ENCODE measurements at places on chromosomes 3 and 15.
A peak's percentile ranks its signal among the peaks of the same experiment; 100 is the strongest.

DNA sequence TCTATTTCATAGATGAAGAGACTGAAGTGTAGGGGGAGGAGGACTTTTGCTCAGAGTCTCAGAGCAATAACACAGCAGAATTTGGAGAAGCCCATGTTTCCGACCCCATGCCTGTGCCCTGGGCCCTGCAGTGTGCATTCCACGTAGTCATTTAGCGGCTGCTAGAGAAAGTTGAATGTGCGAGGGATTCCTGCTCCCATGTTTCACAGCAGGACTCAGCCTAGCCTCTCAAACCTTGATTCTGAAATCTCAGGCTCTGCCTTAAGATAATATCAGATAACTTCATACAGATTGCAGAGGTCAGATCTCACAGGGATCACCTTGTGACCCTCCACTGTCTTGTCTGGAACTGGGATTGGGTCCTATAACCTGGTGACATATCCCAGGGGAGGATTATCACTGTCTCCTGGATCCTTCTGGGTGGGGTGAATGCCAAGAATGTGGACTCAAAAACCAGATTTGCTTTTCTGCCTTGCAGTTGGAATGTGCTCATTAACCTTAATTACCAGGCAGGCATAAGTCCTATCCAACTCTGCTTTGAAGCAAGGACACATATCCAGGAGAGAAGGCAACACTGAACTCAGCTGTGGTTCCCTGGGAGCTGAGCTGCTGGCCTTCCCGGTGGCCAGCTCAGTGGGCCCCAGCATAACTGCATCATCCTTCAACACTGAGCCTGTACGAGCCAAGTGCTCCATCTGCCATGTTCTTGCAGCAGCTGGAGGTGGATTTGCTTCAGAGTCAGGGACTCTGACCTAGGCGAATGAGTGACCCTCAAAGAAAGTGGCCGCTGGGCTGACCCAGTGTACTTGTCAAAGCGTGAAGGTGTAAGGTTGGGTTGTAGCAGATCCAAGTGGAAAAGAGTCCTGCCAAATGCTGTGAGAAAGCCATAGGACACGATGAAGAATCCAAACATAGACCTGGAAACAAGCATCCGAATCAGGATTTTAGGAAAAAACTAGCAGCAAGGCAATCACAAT lies 43.0 kb downstream of the CTXND1 start:
- DNase-seq, result no peak

- no peak for DNase-seq
Measured at GRCh38 chr3:132542577-132542976, 54.5 kb upstream of the ACKR4 start.

- no peak for DNase-seq
Measured at GRCh38 chr15:41495736-41496599, 2.3 kb downstream of the ITPKA start.

DNA sequence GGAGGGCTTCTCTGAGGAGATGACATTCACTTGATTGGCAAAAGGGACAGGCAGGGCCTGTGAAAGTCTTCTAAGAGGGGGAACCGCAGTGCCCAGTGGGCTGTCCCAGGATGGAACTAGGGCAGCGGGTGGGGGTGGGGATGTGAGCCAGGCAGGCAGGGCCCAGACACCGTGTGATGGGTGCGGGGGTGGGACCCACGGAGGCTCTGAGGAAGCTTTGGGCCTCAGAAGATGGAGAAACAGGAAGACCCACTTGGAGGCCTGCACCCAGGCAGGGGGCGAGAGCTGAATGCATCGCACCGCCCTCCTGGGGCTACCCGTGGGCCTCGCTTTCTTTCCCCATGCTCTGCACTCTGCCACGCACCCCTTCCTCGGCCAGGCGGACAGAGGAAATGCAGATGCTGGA lies 32.9 kb upstream of the ACAD9 start:
- DNase-seq, result no peak

DNA sequence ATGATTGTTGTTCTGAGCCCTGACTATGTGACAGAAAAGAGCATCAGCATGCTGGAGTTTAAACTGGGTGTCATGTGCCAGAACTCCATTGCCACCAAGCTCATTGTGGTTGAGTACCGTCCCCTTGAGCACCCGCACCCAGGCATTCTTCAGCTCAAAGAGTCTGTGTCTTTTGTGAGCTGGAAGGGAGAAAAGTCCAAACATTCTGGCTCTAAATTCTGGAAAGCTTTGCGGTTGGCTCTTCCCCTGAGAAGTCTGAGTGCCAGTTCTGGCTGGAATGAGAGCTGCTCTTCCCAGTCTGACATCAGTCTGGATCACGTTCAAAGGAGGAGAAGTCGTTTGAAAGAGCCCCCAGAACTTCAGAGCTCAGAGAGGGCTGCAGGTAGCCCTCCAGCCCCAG lies 142.0 kb downstream of the IL1RAP start:
- no peak for DNase-seq

GRCh38 chr15:83064859-83065258 lies 2.2 kb downstream of the BTBD1 start:
- no peak for DNase-seq

DNA sequence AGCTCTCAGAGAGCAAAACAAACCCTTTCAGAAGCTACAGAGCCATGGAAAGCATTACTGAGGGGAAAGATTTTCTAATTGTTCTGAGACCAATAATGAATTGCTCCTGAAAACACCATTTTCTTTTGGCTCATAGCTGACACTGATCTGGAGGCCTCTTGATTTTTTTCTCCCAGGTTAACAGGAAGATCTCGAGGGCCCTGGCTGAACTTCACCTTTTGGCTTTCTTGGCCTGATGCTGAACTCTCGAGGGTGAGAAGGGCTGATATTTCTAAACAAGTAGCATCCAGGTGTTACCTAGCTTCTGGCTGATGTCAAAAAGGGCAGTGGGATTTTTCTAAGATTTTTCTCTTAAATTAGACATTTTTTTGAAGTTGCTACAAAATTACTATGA lies 19.9 kb upstream of the NFKBIZ start:
- DNase-seq, result no peak

DNA sequence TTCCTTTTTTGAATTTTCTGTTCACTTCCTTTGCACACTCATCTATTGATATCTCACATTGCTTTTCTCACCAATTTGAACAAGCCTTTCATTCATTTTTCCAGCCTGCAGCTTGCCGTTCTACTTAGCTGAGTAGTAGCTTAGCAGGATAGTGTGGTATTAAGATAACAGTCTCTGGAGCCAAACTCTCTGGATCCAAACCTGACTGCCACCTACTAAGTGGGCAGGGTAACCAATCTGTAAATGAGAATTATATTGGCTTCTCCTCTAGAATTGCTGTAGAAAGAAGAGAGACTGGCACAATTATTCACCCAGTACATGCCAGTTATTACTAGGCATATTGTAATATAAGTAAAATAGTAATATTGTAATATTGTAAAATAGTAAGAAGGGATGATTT lies 40.5 kb downstream of the AQP9 start:
- DNase-seq, result no peak

GRCh38 chr3:42690766-42691680 lies 5.7 kb downstream of the KLHL40 start:
- no peak for DNase-seq

DNA sequence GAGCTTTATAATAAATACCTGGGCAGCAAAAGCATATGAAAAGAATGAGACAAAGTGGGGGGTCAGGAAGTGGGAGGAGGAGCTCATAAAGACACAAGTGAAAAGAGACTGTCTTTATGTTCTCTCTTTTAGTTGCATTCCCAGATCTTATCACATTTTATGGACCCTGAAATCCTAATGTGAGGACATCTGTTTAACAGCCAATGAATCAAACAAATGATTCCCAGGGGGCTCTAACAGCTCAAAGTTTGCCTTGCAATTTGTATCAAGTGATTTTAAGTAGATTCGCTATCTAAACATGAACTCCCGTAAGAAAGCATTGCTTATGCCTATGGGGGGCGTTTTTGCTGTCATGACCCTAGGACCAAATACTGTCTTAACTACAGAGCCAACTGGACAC lies 332.3 kb upstream of the CNTN4 start:
- DNase-seq, result no peak

GRCh38 chr3:122014741-122015140 lies 7.3 kb downstream of the ILDR1 start:
- no peak for DNase-seq

GRCh38 chr15:68843425-68844311 lies 23.0 kb upstream of the ANP32A start:
- no peak for DNase-seq

DNA sequence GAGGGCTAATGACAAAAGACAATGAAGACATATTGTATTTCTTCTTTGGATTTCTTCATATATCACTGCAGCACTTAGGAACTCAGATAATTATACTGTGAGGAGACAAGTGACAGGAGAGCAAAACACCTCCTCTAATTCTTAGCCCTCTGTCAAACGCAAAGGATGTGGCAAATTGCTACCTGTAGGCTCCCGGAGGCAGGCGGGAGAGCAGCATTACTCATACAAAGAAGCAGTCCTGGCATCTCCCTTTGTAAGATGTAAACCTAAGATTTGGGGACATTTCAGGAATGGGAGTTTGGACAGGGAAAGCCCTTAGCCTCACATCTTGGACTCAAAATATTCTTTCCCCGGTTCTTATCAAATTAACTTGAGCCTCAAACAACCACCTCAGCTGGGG lies 460.8 kb downstream of the SOX2 start:
- no peak for DNase-seq

GRCh38 chr3:162769564-162769963 lies 1273.0 kb downstream of the OTOL1 start:
- no peak for DNase-seq

GRCh38 chr15:57797568-57798267 lies 91.2 kb downstream of the POLR2M start:
- DNase-seq, result no peak

DNA sequence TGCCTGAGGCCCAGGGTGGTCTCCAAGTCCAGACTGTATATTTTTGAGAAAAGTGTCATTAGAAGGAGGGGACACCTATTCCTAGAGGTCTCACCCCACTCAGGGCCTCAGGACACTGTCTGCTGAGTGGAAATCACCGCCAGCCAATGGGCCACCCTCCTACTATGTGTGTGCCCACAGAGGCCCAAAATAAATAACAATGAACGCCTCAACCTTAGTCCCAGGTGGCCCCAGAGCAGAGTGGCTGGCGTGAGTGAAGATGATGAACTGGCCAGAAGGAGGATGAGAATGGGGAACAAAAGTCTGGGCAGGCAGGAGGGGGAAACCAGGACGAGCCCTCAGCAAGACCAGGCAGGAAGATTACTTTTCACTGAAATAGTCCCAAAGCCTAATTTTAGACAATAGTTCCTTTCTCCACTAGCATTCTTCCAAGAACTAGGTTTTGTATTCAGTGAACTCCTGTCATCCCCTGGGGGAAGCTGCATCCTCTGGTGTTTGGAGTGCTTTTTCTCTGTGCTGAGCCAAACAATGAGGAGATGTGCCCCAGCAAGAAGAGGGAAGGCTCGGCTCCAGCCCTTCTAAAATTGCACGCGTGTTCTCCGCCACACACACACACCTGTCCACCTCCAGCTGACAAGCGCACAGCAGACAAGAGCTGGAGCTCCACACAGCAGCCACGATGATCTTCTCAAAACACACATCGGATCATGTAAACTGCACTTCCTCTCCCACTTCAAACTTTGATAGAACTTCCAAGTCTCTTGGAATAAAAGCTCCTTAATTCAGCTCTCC lies 72.2 kb downstream of the ADCY5 start:
- DNase-seq, result no peak

DNA sequence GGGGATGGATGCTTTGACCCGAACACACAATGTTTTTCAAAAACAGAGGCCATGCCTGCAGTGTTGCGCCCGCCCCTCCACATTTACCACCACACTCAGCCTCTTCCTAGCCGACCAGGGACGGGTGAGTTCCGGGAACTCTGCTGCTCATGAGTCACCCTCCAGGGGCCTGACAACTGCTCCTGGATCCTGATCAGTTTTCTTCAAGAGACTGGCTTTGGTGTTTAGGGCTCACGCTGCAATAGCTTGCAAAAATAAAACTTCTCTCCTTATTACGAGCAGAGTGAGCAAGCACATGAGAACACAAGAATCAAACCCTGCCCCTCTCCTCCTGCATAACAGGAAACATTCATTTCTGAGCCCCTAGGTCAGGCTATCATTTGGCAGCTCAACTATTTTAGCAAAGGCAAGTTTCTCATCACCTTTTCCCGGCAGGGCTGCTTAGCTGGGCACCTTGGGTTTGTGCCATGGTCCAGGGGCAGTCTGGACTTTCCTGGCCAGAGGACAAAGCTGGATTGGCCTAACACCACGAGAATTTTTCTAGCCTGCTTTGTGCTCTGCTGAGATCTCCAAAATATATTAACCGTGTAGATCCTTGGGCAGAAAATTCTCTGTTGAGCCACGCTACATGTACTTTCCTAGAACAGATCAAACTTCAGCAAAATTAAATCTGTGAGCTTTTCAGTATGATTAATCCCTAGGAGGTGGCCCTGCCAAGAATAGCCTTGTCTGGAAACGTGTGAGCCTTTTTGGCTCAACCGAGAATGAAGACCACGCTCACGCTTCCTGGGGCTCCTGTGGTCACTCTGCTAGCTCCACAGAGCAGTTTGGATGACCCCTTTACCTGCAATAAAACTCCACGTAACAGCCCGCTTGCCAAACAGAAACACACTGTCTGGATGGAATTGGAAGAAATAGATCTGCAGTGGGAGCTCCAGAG lies 52.7 kb upstream of the SPATA12 start:
- DNase-seq, result peak; percentile 28

- no peak for DNase-seq
Measured at GRCh38 chr3:48408823-48409281, 21.0 kb downstream of the PLXNB1 start.

DNA sequence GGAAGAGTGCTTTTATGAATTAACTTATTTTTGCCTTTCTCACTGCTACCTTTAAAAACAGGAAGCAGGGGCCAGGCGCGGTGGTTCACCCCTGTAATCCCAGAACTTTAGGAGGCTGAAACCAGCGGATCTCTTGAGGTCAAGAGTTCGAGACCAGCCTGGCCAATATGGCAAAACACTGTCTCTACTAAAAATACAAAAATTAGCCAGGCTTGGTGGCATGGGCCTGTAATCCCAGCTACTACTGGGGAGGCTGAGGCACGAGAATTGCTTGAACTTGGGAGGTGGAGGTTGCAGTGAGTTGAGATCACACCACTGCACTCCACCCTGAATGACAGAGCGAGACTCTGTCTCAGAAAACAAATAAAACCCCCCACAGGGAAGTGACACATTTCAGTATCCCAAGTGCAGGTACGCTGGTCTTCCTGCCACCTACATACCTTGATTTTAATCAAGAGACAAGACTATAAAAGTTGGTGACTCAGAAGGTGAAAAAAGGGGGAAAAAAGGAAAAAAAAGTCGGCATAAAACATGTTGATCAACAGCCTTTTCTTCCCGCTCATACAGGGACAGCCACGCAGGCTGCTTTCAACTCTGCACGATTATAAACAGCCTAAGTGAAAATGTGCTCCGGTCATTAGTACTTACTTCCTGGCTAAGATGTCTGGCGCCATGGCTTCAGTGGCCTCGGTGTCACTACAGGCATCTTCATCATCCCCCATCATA lies 18.8 kb downstream of the PPP1R2 start:
- DNase-seq, result no peak

- DNase-seq, result no peak
Measured at GRCh38 chr3:94173673-94174434, 111.0 kb downstream of the NSUN3 start.

GRCh38 chr3:17491601-17492000 lies 250.8 kb downstream of the TBC1D5 start:
- DNase-seq, result no peak

GRCh38 chr3:127101411-127102187 lies 91.3 kb upstream of the PRR23E start:
- no peak for DNase-seq
